ENCODE measurements at places on chromosomes 2 and 18. TPM values are rescaled to one million over a fixed set of nuclear protein-coding genes. Genes with fewer than 3 reads are reported as not detected.

DNA sequence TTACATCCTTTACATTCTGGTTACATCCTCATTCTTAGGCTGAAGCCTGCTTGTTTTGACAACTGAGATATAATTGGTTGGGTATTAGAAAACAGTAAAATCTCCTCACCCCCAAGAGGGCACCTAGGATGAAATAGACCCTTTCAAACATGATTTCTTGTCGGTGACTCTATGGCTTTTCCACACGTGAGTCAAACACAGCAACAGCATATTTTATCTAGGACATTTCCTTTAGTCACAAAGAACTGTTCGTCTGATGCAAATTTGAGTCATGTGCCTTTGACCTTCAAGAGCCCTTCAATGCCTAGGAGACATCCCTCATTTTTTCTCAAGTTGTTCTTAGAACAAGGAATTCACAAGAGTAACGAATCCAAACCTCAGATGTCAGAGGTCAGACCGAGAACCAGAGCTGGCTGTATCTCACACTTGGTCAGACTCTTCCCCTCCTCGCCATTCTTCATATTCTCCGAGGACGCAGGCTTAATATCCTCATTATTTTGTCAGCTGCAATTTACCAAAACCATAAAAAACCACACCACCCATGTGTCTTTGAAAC, 60.5 kb upstream of the ALKAL2 start:
- H3K4me1 ChIP-seq, result no peaks in the 10 kb centered on the region
- H3K4me3 ChIP-seq, result no peak overlapping the region
- H3K27me3 ChIP-seq, result peaks cover 5% of the 10 kb centered on the region
- no peak for DNase-seq
- H3K27ac ChIP-seq, result no peak overlapping the region

DNA sequence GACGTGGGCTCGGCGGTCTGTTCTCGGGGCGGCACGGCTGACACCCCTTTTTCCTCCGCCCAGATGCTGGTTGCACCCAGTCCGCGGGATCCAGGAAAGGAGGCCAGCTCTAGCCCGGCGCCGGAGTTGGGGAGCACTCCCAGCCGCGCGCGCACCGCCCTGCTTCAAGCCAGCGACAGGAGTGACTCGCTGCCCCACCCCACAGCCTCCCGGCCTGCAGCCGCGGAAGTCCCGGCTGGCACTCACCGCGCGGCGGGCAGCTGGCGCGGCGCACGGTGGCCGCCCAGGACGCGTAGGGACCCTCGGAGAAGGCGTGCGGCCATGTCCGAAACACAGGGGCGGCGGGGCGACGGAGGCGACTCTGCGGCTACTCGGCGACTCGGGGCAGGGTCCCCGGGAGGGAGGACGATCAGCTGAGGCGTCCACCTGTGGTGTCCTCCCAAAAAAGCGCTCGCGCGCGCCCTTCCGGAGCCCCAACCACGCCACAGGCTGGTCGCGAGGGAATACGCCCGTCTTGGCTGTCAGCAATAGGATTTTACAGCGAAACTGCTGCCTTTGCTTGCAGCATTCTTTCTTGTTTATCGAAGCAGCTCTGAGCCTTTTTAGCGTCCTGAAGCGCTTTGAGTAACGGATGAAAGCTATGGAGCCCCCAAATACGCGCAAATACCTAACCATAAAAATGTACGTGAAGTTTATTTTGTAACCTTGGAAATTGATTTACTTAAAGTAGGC, at the start of gene ACADL:
ACADL (minus strand) TSS at position 507 of the 732 bp plus-strand sequence; CDS start at position 323, 184 bp downstream.
- DNase-seq, result no peak
- H3K4me3 ChIP-seq, result peak within 1 kb of the TSS; percentile 47
- no peaks in the 10 kb centered on the region for H3K36me3 ChIP-seq

- no peak overlapping the region for H3K4me3 ChIP-seq
- no peaks in the 10 kb centered on the region for H3K36me3 ChIP-seq
- H3K27me3 ChIP-seq, result no peaks in the 10 kb centered on the region
- no peak overlapping the region for H3K27ac ChIP-seq
Measured at GRCh38 chr2:58508006-58508405, 266.9 kb upstream of the FANCL start.

GRCh38 chr18:23528580-23529472, 25.5 kb downstream of the RMC1 start:
- H3K27me3 ChIP-seq, result no peaks in the 10 kb centered on the region
- H3K4me3 ChIP-seq, result no peak overlapping the region
- H3K36me3 ChIP-seq, result peaks cover 40% of the 10 kb centered on the region
- H3K4me1 ChIP-seq, result peaks cover 5% of the 10 kb centered on the region
- no peak for DNase-seq

DNA sequence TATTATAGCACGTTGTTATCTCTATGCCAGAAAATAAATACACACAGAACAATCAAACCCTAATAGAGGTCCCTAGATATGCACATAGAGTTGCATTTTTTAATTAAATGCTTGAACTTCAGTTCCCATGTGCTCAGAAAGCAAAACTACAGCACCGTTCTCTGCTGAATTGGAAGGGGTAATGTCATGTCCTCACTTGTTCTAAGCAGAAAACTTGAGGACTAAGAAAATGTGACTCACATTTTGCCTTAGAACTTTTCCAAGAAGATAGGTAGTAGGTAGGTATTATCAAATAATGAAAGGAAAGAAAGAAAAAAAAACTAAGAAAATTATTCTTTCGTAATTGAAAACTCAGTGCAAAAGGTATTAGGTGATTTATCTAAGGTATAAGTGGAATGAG, 607.3 kb downstream of the ERBB4 start:
- H3K4me1 ChIP-seq, result no peaks in the 10 kb centered on the region
- H3K36me3 ChIP-seq, result no peaks in the 10 kb centered on the region
- no peak overlapping the region for H3K27ac ChIP-seq
- H3K27me3 ChIP-seq, result no peaks in the 10 kb centered on the region
- no peak for DNase-seq

- no peak overlapping the region for H3K27ac ChIP-seq
- H3K4me1 ChIP-seq, result peaks cover 6% of the 10 kb centered on the region
- no peaks in the 10 kb centered on the region for H3K36me3 ChIP-seq
- no peak for DNase-seq
- H3K4me3 ChIP-seq, result no peak overlapping the region
Measured at GRCh38 chr2:162069267-162069903, 4.6 kb downstream of the DPP4 start.

DNA sequence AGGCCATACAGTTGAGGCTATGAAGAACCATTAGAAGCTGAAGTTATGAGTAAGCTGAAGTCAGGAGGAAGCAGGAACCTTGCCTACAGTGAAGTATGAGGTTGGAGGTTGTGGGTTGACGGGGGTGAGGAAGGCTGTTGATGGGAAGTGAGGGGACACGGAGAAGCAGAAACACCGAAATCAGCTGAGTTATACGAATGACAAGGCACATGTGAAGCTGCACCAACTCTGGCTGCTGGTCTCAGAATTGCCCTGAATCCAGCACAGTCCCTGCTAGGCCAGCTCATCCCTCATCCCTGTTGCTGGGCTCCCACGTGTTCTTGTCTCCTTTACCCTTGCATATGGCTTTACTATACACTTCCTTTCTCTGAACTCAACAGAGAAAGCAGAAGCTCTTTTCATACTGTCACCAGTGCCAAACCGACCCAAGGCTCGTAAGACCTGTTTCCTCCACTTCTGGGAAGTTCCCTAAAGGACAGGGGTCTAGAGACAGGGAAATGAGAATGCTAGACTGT, 9.2 kb upstream of the TMEM247 start:
- no peak overlapping the region for H3K4me3 ChIP-seq
- H3K4me1 ChIP-seq, result no peaks in the 10 kb centered on the region
- H3K36me3 ChIP-seq, result no peaks in the 10 kb centered on the region
- DNase-seq, result no peak

CDH2 gene
- 42.3 TPM for total RNA-seq

ALKAL2 gene
- not detected for total RNA-seq

- DNase-seq, result no peak
- H3K36me3 ChIP-seq, result no peaks in the 10 kb centered on the region
- H3K27ac ChIP-seq, result no peak overlapping the region
- H3K4me3 ChIP-seq, result no peak overlapping the region
- H3K27me3 ChIP-seq, result no peaks in the 10 kb centered on the region
- H3K4me1 ChIP-seq, result no peaks in the 10 kb centered on the region
Measured at GRCh38 chr2:113137827-113138226, 10.4 kb downstream of the IL1RN start.

DNA sequence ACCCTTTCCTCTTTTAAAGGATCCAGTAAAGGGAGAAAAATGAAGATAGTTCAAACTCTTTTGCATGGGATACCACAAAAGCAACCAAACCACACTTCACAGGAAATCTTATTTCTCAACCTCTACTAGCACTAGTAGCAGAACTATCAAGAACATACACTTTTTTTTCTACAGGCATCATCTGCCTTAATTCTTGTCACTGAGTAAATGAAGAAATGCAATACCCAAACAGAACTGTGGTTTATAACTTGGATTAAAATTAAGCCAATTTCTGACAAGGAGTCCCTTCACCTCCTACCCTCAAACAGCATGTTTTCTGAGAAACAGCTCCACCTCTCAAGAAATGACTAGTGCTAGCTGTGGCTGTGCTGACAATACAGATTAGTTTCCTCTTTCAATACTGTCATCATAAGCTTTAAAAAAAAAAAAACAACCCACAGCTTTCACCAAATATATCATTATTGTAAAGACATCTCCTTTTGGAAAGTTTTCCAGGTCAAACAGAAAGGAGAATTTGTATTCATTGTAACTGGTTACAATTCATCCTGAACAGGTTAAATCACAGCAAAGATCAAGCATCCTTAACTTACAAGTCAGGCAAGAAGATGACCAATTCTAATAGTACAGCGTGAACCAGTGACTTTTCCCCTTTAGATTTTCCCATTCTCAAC, 44.4 kb downstream of the PTPN2 start:
- no peak overlapping the region for H3K4me3 ChIP-seq
- no peak for DNase-seq
- H3K27ac ChIP-seq, result peak overlapping the region; percentile 34
- no peaks in the 10 kb centered on the region for H3K36me3 ChIP-seq
- H3K27me3 ChIP-seq, result no peaks in the 10 kb centered on the region
- H3K4me1 ChIP-seq, result peaks cover 18% of the 10 kb centered on the region

BBS5 gene
- 7.5 TPM for total RNA-seq

CHPF gene
- 17.5 TPM for total RNA-seq

- H3K4me1 ChIP-seq, result no peaks in the 10 kb centered on the region
- no peak overlapping the region for H3K27ac ChIP-seq
- H3K4me3 ChIP-seq, result no peak overlapping the region
- H3K27me3 ChIP-seq, result no peaks in the 10 kb centered on the region
- DNase-seq, result no peak
Measured at GRCh38 chr2:225112362-225113126, 70.3 kb upstream of the DOCK10 start.

GRCh38 chr2:225090746-225091145, 48.5 kb upstream of the DOCK10 start:
- no peak overlapping the region for H3K27ac ChIP-seq
- H3K4me1 ChIP-seq, result no peaks in the 10 kb centered on the region
- H3K36me3 ChIP-seq, result no peaks in the 10 kb centered on the region
- H3K27me3 ChIP-seq, result no peaks in the 10 kb centered on the region
- no peak for DNase-seq

- H3K27ac ChIP-seq, result peak overlapping the region; percentile 87
- peaks cover 5% of the 10 kb centered on the region for H3K36me3 ChIP-seq
- H3K4me3 ChIP-seq, result peak overlapping the region; percentile 95
- H3K4me1 ChIP-seq, result no peaks in the 10 kb centered on the region
Measured at GRCh38 chr18:36066686-36067054, 689 bp downstream of the RPRD1A start.

- no peaks in the 10 kb centered on the region for H3K27me3 ChIP-seq
- H3K4me1 ChIP-seq, result no peaks in the 10 kb centered on the region
- H3K36me3 ChIP-seq, result no peaks in the 10 kb centered on the region
- DNase-seq, result no peak
- no peak overlapping the region for H3K4me3 ChIP-seq
- no peak overlapping the region for H3K27ac ChIP-seq
Measured at GRCh38 chr2:62382757-62383156, 123.2 kb downstream of the TMEM17 start.

DNA sequence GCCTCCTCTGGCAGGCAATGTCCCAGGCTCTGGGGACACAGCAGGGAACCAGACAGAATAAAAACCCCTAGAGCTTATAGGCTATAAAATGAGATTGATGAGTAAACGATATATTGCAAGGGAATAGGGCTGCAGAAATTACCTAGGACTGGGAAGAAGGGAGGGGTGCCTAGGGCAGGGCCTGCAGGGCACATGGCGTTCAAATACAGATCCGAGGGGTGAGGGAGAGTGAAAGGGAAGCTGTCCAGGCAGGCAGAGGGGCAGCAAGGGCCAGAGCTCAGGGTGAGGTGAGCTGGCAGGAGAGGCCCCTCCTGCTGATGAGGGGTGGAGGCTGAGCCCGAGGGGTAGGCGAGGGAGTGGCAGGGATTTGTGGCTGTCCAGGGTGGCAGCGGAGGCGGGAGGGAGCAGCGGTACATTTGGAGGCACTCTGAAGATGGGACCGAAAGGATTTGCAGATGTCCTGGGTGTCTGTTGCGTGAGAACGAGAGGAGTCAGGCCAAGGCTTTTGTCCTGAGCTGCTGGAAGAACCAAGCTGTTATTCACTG, 33.7 kb downstream of the KCNIP3 start:
- peak overlapping the region; percentile 62 for H3K27ac ChIP-seq
- no peaks in the 10 kb centered on the region for H3K36me3 ChIP-seq
- no peak for DNase-seq
- no peak overlapping the region for H3K4me3 ChIP-seq

RAB27B gene
- 3.9 TPM for total RNA-seq

- H3K27ac ChIP-seq, result peak overlapping the region; percentile 66
- no peak overlapping the region for H3K4me3 ChIP-seq
- H3K36me3 ChIP-seq, result no peaks in the 10 kb centered on the region
- H3K4me1 ChIP-seq, result peaks cover 14% of the 10 kb centered on the region
Measured at GRCh38 chr2:65576278-65576677, 143.9 kb upstream of the SPRED2 start.

GRCh38 chr2:127614246-127614645, 31.7 kb upstream of the GPR17 start:
- H3K27ac ChIP-seq, result no peak overlapping the region
- H3K4me1 ChIP-seq, result no peaks in the 10 kb centered on the region
- no peaks in the 10 kb centered on the region for H3K27me3 ChIP-seq
- H3K36me3 ChIP-seq, result no peaks in the 10 kb centered on the region
- no peak overlapping the region for H3K4me3 ChIP-seq

GRCh38 chr18:3966642-3967358, 488.3 kb downstream of the DLGAP1 start:
- no peak for DNase-seq
- no peaks in the 10 kb centered on the region for H3K36me3 ChIP-seq
- no peaks in the 10 kb centered on the region for H3K27me3 ChIP-seq
- no peaks in the 10 kb centered on the region for H3K4me1 ChIP-seq
- H3K4me3 ChIP-seq, result no peak overlapping the region
- no peak overlapping the region for H3K27ac ChIP-seq

GRCh38 chr2:36394804-36395203, 39.2 kb downstream of the CRIM1 start:
- peaks cover 93% of the 10 kb centered on the region for H3K4me1 ChIP-seq
- H3K27ac ChIP-seq, result peak overlapping the region; percentile 78
- H3K27me3 ChIP-seq, result no peaks in the 10 kb centered on the region
- H3K36me3 ChIP-seq, result peaks cover 22% of the 10 kb centered on the region
- no peak for DNase-seq

GYPC gene
- 0.57 TPM for total RNA-seq

- no peaks in the 10 kb centered on the region for H3K4me1 ChIP-seq
- no peaks in the 10 kb centered on the region for H3K27me3 ChIP-seq
- H3K36me3 ChIP-seq, result no peaks in the 10 kb centered on the region
- H3K27ac ChIP-seq, result no peak overlapping the region
- H3K4me3 ChIP-seq, result no peak overlapping the region
Measured at GRCh38 chr18:77139619-77140018, 7.0 kb upstream of the MBP start.

- H3K36me3 ChIP-seq, result no peaks in the 10 kb centered on the region
- DNase-seq, result no peak
- no peaks in the 10 kb centered on the region for H3K4me1 ChIP-seq
- no peaks in the 10 kb centered on the region for H3K27me3 ChIP-seq
- no peak overlapping the region for H3K4me3 ChIP-seq
Measured at GRCh38 chr2:77831471-77831870, 309.3 kb upstream of the LRRTM4 start.

GRCh38 chr2:18484625-18485024, 75.8 kb downstream of the RDH14 start:
- no peaks in the 10 kb centered on the region for H3K4me1 ChIP-seq
- no peak overlapping the region for H3K4me3 ChIP-seq
- no peak for DNase-seq
- H3K27ac ChIP-seq, result no peak overlapping the region
- H3K27me3 ChIP-seq, result no peaks in the 10 kb centered on the region

Data from Panc1 (cell line).